NCI-H187 treated with DMSO at 0.1 percent for 48 hours (cell line): ENCODE measurements at places on chromosomes 4 and X.

- DNase-seq: no peak
These were observed 796 bp upstream of the ZNF141 start for GRCh38 chr4:336893-337142.

- DNase-seq: no peak
These were observed 655.8 kb downstream of the ZNF674 start for GRCh38 chrX:45889471-45889870.

GRCh38 chr4:3470244-3471097 lies 7.4 kb downstream of the DOK7 start:
- no peak for DNase-seq

GRCh38 chr4:118012142-118012541 lies 22.1 kb upstream of the NDST3 start:
- no peak for DNase-seq

DNA sequence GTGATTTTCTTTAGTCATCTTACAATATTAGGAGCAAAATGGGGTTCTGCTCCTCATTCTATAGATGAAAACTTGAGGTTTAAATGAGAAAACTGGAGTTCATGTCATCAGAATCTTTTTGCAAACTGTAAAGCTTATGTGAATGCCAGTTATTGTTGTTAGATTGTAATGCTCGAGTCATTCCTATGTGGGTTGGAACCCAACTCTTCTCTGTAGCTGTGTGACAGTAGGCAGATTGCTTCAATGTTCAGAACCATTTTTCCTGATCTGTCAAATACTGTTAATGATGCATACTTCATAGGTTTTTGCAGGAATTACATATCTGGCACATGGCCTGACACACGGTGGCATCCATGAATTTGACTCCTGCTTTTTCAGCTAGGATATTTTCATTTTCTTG lies 178.9 kb downstream of the RAPGEF2 start:
- DNase-seq: no peak

- no peak for DNase-seq
These were observed 84.2 kb upstream of the HS3ST1 start for GRCh38 chr4:11512871-11513270.

DNA sequence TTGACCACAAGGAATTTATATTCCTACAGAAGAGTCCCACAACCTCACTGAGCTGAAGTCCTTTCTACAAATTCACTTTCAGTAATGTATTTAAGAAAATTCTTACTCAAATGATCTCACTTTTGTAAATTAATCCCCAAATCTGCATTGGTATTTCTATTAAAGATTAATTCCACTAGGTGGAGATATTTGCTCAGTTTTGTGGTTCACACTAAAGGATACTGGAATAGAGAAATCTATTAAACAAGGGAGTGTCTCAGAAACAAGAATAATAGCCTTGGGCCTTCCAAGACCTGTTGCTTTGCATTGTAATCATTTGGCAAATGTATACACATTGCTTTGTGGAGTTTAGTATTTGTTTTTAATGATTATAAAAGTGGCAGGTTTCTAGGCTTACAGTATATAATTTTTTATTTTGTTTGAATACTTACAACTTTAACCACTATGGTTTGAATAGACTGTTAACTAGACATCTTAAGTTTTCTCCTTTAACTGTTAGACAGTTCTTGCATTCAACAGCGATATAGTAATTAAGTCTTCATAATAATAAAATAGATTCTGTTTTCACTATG lies 25.9 kb downstream of the CFAP299 start:
- DNase-seq: no peak

DNA sequence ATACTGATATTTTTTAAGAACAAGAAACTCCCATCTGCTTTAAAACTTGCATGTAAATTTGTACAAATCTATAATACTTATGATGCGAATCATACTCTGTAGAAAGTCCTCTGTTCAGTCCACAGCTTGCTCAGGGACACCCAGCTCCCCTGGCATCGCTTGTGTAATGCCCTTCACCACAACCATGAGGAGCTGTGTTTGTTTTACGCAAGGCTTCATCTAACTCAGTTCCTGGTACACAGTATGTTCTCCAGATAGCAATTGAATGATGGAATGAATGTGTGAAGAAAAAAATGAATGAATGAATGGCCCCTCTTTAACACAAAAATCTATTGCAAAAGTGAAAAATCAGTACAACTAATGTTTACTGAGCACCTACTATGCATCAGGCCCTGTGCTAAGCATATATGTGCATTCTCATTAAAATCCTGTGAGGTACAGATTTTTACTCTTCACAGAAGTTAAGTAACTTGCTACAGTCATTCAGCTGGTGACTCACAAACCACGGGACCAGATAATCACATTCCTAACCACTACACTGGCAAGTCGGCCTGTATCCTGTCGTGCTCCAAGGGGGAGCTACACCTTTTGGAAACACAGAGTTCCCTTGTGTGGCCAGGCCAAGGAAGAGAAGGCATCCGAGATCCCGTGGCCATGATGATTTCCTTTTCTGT lies 58.7 kb upstream of the KDR start:
- no peak for DNase-seq

DNA sequence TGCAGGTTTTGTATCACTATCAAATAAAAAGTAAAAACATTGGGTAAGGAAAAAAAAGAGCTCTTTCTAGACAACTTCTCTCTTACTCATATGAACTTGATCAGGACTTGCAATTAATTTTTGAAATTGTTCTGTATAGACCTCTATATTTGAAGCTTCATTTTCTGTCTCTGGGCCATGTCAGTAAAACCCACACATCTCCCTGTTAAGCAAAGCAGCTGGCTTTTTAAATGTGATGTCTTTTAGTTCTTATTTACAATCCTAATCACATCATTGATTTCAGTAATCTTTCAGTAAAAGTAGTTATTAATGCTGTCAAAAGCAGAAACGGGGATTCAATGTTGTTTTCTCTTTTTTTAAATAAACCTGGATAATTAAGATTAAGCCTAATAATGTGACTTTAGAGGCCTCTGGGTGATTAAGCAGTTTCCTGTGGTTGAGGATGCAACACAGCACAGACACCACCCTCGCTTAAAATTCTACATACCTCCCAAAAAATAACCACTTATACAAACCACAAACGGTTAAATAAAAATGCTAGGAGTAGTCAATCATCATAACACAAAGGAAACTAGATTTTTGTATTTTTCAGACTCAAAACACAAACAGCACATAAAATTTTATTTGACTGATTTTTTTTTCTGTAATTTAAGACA lies 5.2 kb upstream of the PCDH10 start:
- DNase-seq: no peak

DNA sequence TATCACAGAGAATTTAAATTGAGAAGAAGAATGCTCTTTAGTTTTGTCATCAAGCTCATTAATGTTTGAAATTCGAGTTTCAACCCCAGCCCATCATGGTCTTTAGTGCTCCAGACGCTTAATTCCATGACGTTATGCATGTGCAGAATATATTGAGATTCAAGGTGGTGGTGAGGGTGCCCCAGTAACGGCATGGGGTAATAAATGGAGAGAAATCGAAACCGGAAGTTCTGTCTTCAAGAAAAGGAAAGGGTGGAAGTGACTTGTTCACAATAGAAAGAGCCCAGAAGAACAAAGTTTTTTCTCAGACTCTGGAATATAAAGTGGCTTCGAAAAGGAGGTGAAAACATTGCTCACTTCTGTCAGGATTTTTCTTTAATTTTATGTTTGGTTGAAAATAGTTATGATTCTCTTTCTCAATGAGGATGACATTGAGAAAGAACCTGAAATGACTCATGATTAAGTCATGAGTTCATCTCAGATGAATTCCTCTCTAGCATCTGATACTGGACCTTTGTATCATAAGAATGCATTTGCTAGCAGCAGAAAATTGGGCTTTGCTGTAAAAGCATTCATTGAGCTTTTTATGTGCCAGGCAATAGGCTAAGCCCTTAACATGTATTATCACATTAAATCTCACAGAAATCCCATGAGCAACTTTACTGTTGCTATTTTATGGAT lies 779 bp upstream of the DDX60L start:
- DNase-seq: no peak

DNA sequence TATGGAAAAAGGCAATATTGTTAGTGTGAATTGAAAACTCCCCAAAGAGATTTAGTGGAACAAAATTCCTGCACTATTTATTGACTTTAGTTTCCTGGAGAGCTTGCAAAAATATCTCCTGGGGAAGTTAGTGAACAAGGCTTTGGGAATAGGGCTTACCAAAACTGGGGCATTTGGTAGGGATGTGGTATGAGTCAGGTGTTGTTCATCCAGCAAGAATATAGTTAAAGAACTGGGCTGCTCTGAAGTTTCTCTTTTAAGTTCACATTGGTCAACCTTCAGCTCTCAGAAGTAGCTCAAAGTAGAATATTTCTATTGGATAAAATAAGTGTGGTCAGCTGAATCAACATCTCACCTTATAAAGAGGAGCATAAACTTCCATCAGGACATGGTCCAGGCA lies 185.0 kb downstream of the CPE start:
- no peak for DNase-seq

DNA sequence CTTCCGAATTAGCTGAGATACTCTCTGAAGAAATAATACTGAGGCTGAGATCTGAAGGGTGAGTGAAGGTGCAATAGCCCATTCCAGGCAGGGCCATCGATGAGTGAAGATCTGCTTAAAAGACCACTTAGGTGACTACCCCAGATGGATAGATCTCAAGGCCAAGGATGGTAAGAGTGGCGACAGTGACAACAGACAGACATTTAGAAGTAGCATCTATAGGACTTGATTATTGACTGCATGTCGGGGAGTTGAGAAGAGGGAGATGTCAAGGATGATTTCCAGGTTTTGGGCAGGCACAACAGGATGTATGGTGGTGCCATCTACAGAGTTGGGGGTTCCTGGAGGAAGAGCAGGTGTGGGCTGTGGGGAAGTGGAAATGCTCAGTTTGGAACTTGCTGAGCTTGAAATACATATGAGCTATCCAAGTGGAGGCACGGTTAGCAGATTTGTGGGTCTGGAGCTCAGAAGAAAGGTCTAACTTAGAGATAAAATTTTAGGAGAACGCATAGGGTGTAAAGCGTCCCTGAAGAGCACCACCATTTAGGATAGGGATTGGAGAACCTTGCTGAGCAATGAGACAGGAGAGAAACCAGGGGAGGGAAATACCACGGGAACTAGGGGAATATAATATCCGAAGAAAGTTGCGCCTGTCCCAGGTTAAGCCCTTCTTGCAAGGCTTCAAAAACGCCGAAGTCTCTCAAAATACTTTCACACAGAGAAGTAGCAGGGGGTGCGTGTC lies 688 bp downstream of the UFSP2 start:
- no peak for DNase-seq

DNA sequence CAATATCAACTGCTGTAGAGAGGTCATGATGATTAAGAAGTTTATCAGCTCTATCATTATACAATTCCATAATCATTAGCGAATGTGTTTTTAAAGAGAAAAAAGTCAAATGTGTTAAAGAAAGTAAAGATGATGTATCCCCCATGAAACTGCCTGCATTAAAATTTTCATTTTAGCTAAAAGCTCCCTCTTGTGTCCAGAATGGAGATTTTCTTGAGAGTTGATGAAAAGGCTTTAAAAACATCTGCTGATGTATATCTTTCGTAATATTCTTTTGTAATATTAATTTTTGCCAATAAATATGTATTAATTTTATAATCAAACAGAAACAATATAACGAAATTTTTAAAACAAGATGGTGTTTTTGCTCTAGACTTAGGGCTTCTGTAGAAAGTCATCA lies 52.1 kb upstream of the LHFPL1 start:
- DNase-seq: no peak

GRCh38 chrX:129600981-129601424 lies 53.8 kb downstream of the APLN start:
- DNase-seq: no peak

DNA sequence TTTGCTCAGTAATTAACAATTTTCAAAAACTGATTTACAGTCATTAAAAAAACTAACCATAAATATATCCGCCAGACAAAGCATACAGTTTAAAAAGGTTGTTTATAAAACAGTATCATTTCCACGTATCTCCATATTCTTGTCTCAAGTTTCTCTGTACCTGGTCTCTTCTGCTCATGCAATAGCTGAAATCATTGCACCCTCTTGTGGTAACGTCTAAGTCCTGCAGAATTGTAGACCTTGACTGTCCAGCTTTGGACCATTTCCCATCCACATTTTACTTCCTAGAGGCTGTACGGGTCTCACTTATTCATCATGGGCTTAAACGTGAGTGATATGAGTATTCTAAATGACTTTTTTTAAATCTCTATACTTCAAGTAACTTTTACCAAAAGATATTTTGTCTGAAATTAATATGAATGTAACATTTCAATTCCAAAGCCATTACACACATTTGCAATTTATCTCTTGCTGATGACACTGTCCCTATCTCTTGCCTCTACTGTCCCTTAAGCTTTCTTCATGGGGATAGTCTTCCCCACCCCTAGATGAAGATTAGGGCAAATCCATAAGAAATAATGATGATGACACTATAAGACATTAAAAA lies 118.5 kb downstream of the BTC start:
- DNase-seq: peak; percentile 47

DNA sequence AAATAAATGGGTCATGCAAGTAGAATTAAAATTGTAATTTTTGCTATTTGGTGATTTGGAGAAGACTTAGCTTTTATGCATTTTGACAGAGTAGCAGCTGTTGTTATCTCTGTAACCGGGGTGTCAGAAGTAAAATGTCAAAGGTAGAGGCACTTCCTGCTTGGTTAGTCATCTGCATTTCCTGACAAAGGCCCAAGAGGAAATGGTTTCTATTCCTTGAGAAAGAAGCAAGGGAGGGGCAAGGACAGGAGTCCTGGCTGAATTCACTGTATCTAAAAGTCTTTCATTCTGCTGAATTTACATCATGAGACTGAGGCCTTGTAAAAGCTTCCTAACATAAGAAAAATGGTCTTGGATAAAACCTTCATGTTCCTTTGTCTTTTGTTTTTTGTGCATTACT lies 550.9 kb upstream of the BOD1L1 start:
- DNase-seq: no peak

- DNase-seq: no peak
These were observed 173.5 kb downstream of the DCLK2 start for GRCh38 chr4:150251752-150252190.

- DNase-seq: no peak
These were observed 62.4 kb downstream of the TRAPPC11 start for GRCh38 chr4:183721207-183722081.

DNA sequence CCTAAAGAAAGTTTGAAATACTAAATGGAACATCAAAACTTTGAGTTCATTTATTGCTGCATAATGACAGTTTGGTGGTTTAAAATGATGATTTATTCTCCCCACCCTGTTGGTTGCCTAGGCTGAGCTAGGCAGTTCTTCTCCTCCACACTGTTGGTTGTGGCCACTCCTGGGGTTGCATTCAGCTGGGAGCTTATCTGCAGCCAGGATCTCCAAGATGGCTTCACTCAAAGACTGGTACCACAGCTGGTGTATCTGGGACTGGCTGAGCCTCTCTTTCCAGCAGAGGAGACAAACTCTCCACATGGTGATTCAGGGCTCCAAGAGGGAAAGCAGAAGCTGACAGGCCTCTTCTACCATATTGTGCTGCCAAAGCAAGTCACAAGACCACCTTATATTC lies 33.1 kb downstream of the MSL3 start:
- no peak for DNase-seq

GRCh38 chr4:1879485-1879884 lies 8.3 kb downstream of the NSD2 start:
- no peak for DNase-seq
